ENCODE measurements at places on chromosomes 2 and 18.

GRCh38 chr2:232668805-232669444, 28.2 kb upstream of the GIGYF2 start:
- DNase-seq, result no peak

DNA sequence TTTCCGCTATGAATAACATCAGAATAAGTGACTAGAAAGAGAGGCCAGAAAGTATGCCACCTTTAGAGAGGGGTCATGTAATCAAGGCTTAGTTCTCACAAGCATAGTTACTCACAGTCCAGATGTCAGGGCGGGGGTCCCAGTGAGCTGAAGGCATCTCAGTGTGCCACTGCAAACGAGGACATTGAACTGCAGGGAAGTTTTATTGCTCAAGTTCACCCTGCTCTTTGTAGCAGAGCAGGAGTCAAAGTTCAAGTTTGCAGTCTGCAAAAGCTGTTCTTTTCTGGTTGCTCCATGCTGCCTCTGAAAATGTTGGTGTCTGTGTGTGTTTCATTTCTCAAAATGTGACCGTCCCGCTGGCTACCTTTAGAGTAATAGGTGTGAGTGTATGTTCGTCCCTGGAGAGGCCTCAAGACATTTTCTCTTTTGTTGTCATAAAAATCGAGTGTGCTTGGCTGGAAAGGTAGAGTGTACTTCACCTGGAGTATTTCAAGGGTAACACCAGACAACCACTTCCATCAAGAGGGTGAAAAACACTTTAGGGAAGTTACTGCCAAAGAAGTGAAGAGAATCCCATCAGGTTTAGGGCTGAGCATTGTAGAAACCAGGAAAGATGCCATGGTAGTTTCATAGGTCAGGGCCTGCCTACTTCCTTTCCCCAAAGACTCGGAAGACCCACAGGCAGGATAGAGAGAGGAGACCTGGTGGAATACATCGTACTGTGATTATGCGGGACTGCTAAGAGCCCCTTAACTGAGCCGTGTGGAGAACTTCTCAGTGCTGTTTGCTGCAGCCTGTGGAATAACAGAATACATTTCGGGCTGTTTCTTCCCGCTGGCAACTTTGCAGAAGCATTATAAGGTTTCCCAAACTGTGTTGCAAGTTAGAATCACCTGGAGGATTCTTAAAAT, 89.9 kb downstream of the LYPD6 start:
- no peak for DNase-seq

DNA sequence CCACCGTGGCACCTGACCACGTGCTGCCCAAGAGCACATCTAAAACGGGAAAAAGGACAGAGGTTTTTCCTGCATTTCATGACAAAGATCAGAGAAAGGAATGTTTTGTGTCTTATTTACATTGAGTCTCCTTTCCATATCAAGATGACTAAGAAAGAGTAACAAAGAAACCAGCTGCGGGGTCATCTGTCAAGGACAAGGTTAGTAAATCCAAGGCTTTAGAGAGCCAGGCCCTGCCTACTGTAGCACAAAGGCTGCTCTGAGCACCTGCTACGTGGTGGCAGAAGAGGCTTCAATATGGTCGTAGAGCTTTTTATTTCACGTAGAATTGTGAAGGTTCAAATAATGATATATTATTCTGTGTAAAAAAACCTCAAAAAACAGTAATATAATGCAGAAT, 51.0 kb downstream of the PRELID3A start:
- DNase-seq, result no peak

DNA sequence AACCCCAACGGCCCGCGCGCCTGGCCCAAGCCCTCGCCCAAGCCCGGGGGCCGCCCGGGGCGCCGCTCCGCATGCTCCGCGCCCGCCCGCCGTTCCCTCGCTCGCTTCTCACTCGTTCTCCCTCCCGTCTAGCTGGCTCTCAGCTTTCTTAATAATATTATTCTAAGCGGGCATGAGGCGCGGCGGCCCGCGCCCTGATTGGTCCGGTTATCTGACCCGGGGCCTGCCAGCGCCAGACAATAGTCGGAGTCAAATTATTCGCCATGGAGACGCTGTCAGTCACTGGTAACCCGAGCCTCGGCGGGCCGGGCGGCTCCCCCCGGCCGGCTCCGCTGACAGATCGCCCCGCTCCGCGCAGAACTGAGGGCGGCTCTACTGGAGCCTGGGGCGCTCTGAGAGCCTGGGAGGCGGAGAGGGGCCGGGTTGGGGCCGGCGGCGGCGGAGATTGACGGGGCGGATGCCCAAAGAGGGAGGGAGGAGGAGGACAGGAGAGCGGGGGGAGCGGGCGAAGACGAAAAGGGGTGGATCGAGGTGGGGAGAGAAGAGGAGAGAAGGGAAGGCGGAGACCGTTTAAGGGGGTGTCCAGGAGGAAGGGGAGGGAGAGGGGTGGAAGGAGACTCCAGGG, at the start of gene SIX2:
TSS of gene SIX2 (minus strand) at position 150 of the 625 bp plus-strand sequence. CDS start 342 bp downstream, outside the sequence.
- peak; percentile 22 for DNase-seq

DNA sequence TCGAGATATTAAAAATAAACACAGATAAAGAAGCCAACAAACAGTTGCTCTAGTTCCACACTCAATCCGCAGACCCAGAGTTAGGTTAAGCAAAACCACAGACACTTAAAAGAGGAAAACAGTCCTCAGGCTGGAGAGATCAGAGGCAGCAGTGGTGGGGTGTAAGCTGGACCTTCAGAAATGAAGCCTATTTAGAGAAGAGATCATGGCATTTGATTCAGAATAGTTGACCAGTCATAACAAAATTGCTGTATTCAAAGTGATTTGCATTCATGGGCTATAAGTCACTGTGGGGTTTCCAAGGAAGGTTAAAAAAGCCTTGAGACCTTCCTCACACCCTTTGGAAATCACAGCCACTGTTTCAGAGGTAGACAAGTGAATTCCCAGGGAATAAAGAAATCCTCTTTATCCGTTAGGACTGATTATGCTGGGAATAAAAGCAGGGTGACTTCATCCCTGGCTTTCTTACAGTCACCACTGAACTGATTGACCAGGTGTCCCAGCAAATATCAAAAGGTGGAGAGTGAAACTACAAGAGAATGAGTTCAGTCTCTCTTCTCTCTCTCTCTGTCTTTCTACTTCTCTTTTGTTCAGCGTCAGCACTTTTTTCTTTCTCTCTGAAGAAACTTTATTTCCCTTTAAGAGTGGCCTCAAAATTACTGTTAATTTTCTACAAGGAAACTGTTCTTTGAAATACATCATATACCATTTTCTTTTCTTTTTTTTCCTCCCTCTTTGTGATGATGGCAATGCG, 171.8 kb upstream of the PIK3C3 start:
- no peak for DNase-seq

GRCh38 chr18:9730786-9731185, 22.7 kb downstream of the RAB31 start:
- no peak for DNase-seq

DNA sequence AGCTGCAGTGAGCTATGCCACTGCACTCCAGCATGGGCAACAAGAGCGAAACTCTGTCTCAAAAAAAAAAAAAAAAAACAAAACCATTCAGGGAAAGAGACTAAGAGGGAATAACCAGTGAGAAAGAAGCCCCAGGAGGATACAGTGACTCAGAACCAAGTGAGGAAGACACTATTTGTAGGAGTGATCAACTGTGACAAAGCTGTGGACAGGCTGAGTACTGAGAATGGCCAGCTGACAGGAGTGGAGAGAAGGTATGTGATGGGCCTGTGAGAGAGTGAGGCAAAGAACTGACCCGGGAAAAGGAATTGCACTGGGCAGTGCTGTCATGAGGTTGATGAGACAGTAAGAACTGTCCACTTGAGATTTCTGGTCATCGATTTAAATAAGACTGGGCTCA, 6.7 kb upstream of the LCT start:
- no peak for DNase-seq

- no peak for DNase-seq
Observed at GRCh38 chr2:69168950-69169654, 156.1 kb downstream of the ANTXR1 start.

GRCh38 chr2:148375214-148375613, 269.3 kb upstream of the EPC2 start:
- DNase-seq, result no peak

- DNase-seq, result peak; percentile 37
Observed at GRCh38 chr2:106159866-106160785, 34.0 kb downstream of the UXS1 start.

- DNase-seq, result peak; percentile 46
Observed at GRCh38 chr2:227411320-227411989, 23.7 kb upstream of the SCYGR1 start.

GRCh38 chr2:240479111-240479501, 43.6 kb downstream of the GPC1 start:
- no peak for DNase-seq

- no peak for DNase-seq
Observed at GRCh38 chr2:202425036-202425435, 48.9 kb downstream of the BMPR2 start.

DNA sequence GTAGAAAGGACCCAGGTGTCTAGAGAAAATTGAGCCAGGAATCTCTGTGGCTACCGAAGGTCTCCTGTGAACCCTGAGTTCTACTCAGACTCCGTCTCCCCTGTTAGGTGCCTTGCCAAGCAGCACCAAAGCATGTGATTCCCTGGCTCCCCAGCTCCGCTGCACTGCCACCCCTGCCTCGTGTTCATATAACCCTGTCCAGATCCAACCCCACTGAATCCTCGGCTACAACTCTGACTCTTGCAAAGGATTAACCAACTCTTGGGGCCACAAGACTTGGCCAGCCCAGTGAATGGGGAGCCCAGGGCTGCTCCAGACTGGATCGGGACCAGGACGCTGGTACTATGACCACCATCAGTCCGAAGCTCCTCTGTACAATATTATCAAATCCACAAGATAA, 37.3 kb upstream of the ACAA2 start:
- DNase-seq, result no peak

GRCh38 chr18:6484659-6485058, 69.9 kb upstream of the L3MBTL4 start:
- no peak for DNase-seq

- DNase-seq, result no peak
Observed at GRCh38 chr2:188788621-188789020, 185.6 kb upstream of the COL3A1 start.

DNA sequence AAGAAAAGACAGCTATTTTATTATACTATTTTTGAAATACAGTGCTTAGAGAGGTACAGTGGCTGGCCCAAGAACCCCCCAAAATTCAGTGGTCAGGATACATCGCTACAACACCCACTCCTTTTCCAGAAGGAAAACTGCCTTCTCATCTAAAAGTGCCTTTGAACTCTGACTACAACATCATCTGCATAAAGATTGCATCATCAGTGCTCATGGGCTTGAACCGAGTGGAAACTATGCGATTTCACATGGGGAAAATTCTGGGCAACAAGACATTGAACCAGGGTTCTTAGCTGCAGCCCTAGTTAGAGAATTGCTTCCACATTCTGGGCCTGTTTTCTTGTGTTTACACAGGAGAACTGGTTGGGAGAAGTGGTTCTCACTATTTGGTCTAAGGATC, 294.6 kb upstream of the SLC14A2 start:
- no peak for DNase-seq

DNA sequence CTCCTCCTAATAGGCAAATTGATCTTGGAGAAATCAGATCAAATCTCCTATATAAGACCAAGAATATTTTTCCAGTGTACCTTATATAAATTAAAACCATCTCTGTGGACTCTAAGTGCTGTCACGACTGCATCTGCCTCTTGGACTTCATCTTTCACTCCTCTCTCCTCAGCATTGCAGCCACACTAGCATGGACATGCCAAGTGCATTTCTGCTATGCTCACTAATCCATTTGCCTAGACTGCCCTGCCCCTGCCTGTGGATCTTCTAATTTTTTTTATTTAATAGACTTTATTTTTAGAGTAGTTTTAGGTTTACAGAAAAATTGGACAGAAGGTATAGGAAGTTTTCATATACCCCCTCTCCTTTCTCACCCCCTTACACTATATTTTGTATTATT, 146.7 kb upstream of the VWC2L start:
- no peak for DNase-seq

GRCh38 chr2:26203906-26204305, 31.0 kb downstream of the GAREM2 start:
- no peak for DNase-seq

DNA sequence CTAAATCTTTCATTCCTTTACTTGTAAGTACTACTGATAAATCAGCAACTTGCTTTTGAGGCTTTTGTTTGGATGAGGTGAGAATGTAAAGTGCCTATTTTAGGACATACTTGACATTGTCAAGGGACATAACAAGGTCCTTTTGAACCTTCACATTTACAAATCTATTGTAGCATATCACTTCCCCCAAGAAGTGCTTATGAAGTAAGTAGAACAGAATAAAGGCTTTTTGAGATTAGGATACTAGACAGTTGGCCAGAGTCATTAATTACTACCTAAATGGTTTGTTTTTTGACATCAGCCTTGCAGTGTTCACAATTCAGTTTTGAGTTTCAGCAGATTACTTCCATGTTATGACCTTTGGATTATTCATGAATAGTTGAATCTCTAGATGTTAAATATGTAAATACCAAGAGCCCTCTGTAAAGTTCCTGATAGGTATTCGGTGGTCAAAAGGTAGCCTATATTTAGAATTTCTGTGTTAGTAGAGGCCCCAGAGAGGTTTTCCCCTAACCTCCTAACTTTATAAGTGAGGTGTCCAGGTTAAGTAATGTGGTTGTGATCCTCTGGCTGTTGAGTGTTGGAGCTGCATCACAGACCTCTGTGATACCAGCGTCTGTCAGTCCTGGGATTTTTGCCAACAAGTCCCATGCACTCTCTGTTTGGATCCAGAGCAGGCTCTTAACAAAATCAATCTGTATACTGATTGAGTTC, 67.2 kb downstream of the LCLAT1 start:
- no peak for DNase-seq

DNA sequence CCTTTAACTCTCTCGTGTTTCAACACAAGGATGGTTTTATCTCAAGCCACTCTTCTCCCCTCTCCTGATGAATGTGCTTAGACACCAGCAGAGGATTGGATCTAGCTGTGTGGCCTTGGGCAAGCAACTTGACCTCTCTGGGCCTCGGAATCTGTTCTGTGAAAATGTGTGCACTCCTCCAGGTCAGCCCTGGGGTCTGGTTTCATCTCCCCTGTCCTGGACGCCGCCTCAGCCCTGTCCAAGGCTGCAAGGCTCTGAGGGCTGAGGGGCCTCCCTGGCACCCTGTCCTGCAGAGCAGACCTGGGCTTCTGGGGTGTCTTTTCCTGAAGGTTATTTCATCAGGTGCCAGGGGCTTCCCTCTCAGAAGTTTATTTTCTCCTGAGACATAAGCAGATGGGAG, 28.5 kb downstream of the CNDP1 start:
- no peak for DNase-seq

DNA sequence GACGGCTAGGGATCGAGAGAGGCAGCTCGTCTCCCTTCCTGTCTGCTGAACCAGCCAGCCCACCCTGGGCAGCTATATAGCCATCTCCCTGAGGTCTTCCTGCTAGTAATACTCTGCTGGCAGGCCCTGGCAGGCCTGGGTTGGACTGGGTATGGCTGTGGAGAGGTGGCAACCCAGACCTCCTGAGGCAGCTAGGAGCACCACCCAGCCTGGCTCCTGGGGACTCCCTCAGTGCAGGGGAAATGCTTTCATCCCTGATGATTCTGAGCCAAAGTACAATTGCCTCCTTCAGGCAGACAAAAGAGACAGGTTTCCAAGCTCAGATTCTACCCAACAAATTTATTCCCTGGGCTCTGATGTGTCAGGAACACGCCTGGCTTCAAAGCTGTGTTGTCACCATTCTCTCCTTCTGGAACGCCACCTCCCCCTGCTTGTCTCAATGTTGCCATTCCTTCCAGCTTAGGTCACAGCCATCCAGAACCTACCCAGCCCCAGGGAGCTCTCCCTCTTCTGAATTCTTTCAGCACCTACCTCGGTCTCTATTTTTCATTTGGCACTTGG, 4.7 kb upstream of the DNAJB2 start:
- no peak for DNase-seq

GRCh38 chr2:178229927-178230326, 35.6 kb downstream of the OSBPL6 start:
- DNase-seq, result no peak
